Stimulated activated CD8-positive, alpha-beta memory T cell treated with anti-CD3 and anti-CD28 coated beads, Interleukin-7, amount 100 ng/mL, for 4 hours (primary cell): ENCODE measurements at places on chromosomes 6 and 20.

DNA sequence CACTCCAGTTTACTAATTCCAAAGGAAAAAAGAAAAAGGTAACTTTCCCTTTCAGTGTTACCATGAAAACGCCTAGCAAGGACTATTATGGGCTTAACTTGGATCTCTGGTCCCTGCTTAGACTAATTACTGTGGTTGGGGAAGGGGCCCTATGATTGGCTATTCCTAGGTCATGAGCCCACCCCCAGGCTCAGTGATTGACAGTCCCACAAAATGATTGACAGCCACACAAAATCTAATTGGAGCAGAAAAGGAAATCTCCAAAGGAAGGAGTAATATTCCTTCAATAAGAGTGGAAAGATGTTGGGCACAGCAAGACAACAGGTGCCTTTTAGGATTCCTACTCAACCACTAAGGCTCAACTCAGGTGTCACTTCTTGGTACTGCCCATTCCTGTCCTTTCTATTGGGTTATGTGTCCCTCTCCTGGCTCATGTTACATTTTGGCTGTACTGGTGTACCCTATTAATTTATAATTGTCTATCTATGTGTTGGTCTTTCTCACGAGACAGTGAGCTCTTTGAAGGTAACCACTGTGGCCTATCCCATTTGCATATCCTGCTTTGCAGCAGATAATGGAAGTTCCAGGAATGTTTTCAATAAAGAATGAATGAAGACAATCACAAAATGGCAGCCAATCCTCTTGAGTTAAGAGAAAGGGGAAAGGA lies 5.5 kb upstream of the UTRN start:
- DNase-seq = no peak

- no peak for DNase-seq
Measured at GRCh38 chr20:14820771-14821170, 483.4 kb upstream of the FLRT3 start.

- DNase-seq = no peak
Measured at GRCh38 chr6:81605526-81605925, 147.0 kb downstream of the TENT5A start.

- DNase-seq = no peak
Measured at GRCh38 chr6:1773700-1774099, 164.0 kb downstream of the FOXC1 start.

DNA sequence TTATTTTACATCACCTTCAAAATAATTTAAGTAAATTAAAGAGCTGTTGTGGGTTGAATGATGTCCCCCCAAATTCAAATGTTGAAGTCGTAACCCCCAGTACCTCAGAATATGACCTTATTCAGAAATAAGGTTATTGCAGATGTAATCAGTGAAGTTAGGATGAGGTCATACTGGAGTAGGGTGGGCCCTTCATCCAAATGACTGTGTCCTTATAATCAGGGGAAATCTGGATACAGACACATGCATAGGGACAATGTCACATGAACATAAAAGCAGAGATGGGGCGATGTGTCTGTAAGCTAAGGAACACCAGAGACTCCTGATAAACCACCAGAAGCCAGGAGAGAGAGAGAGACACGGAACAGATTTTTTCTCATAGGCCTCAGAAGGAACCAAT lies 13.3 kb upstream of the IL20RA start:
- no peak for DNase-seq

DNA sequence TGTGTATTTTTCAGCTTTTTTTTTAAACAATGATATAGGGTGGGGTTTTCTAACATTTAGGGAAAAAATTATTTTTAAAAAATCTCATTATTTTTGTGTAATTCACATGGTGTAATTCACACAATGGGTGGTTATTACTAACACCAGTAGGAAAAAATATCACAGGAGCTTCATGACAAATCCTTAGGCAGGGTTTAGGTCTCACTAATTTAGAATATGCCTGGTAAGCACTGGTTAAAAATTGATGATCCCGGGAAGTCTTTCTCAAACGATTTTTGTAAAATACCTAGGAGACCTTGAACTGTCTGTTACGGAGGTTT lies 29.5 kb upstream of the ZNF217 start:
- DNase-seq = no peak

- no peak for DNase-seq
Measured at GRCh38 chr6:165447141-165447540, 137.7 kb upstream of the C6orf118 start.

DNA sequence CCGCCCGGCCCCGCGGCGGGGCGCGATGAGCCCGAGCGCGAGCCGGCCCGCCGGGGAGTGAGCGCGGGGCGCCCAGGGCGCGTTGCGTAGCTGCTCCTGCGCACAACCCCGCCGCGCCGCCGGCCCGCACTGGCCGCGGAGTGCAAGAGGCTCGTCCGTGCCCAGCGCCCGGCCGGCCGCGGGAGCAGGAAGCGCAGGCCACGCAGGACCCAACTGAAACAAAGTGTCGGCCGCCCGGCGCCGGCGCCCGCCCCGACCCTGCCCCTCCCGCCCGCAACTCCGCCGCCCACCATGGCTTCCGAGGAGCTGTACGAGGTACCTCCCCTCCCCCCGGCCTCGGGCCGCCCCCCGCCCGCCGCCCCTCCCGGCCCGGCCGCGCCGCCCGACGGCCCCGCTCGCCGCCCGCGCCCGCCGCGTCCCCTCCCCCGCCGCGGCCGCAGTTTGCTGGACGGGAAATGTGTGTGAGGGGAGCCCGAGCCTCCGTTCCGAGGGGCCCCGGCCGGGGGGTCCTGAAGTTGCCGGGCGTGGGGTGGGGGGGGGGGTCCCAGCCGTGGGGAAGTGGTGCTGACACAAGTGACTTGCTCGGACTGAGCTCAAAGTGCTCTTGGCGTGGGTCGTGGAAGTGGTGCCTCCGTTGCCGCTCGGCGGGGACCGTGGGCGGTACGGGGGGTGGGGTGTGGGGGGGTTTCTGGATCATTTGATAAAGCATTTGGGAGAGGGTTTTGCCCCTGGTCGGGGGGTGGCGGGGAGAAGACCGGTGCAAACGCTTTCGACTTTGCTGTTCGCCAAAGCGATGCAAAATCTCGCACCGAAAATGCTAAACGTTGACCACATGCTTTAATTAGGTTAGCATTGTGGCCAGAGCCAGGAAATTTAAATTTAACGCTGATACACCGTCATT lies 539 bp downstream of the CDYL start:
- peak; percentile 29 for DNase-seq

GRCh38 chr6:114287461-114287860 lies 55.4 kb downstream of the HS3ST5 start:
- no peak for DNase-seq

GRCh38 chr6:160000280-160000704 lies 31.4 kb downstream of the IGF2R start:
- no peak for DNase-seq

- DNase-seq = no peak
Measured at GRCh38 chr6:10964684-10965083, 77.8 kb downstream of the SYCP2L start.

- DNase-seq = no peak
Measured at GRCh38 chr6:125095580-125096301, 57.8 kb upstream of the TPD52L1 start.

DNA sequence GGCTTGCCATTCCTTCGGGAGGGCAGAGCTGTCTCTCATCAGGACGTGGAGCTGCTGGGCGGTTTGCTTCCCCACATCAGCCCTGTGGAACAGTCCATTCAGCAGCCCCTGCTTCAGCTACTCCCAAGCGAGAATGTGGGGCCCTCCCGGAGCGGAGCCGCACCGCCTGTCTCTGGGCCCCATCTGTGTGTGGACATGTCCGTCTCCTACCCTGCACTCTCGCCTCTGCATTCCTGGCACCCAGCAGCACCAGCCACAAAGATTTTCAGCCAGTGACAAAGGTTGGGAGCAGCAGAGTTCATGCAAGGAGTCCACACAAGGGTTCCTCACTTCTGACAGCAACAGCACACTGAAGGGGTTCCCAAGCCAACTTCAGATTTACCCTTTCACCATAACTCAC lies 29.0 kb upstream of the SLC22A1 start:
- no peak for DNase-seq

DNA sequence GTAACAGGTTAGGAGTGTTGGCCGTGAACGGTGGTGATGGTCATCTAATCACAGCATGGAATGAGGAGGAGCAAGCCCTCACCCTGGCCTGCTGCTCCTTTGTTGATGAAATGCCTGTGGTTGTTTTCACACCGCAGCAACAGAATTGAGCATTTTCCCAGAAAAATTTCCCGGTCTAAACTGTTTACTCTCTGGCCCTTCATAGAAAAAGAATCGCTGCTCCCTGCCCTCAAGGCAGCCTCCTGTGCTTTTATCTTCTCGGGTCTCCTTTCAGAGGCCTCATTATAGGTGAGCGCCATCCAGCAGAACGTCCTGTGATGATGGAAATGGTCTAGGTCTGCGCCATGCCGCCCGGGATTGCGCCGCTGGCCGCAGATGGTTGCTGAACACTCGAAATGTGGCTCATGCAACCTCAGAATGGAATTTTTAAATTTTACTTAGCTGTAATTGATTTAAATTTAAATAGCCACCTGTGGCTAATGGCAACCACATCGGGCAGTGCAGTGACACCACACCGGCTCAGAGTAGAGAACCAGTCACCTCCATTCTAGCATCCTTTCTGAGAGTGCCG lies 30.2 kb downstream of the PHACTR3 start:
- no peak for DNase-seq

- no peak for DNase-seq
Measured at GRCh38 chr6:1739680-1740079, 130.0 kb downstream of the FOXC1 start.

GRCh38 chr6:97085772-97086171 lies 161.2 kb downstream of the KLHL32 start:
- no peak for DNase-seq

GRCh38 chr6:106154326-106154725 lies 68.2 kb downstream of the PRDM1 start:
- no peak for DNase-seq

GRCh38 chr20:47464380-47465101 lies 37.1 kb upstream of the NCOA3 start:
- DNase-seq = no peak

DNA sequence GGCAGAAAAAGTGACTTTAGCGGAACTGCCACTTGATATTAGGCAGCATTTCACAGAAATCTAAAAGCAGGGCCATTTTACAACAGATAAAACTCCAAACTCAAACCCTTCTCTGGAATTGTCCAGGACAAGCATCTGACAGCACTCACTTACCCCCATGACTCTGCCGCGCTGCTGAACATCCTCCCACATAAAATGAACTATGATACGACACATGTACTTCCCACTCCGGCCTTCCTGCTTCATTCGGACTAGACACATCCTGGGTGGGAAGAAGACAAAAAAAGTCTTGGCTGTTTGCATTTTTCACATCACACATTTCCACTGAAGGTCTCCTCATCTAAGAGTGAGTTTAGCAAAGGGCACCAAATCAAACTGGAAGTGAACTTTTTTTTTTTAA lies 54.8 kb upstream of the FAM83C start:
- no peak for DNase-seq

DNA sequence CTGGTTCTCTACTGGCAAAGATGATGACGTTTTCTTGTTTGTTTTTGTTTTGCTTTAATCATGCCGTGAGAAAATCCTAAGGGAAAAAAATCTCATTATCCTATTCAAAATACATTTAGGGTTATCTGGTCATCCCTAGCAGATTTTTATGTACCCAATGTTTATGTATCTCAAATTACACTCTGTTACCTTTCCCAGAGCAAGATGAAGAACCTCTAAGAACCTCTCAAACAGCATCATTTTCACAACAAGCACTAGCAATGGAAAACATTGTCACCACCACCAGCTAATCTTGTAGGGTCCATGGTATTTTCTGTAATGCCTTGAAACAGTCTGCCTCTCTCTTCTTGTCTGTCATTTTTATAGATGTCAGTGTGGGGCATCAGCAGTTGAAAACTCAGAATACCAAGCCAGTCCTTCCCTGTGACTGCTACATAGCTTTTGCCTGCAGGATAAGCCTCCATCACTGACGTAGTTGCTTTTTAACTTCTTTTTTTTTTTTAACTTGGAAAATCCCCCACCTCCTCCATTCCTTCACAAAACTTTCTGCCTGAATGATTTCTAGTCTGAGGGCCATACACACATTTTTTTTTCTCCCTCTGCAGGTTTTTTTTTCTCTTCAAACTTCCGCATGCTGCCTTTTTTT lies 2.4 kb upstream of the SNAP25 start:
- no peak for DNase-seq

DNA sequence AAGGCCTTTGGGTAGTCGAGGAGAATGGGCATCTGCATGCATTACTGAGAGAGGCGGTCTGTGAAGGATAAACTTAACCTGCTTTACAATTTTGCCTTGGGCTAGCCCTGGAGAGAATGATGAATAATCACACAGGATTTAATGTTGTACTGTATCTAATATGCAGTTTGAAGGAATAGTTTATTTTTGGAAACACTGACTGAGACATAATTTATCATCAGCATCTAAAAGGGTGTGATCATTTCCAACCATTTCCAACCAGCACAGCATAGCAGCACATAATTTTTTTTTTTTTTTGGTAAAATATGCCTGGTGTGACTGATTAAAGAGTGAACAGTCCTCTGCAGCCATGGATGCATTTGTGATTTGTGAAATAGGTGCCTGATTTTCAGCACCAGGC lies 519.5 kb downstream of the PHF3 start:
- DNase-seq = no peak

- no peak for DNase-seq
Measured at GRCh38 chr6:143332153-143332845, 118.2 kb downstream of the ADAT2 start.

DNA sequence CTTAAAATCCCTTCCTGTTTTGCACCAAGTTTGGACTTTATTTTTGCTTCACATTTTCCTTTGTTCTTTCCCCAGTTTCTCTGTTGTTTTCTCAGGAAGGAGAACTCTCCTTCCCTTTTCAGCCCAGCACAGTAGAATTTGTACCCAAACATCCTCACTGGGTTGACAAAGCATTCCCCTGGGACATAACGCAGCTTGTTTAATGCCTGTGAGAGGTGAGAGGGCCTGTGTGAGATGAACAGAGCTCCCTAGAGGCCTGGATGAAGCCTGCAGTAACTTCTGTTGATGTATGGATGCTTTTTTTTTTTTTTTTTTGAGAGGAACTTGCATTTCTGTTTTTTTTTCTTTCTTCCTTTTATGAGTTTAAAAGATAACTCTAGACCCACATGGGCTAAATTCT lies 104.9 kb upstream of the SLC22A23 start:
- no peak for DNase-seq

GRCh38 chr6:157747370-157747769 lies 75.7 kb upstream of the SNX9 start:
- DNase-seq = no peak

GRCh38 chr6:40444312-40444711 lies 142.9 kb downstream of the LRFN2 start:
- DNase-seq = no peak

DNA sequence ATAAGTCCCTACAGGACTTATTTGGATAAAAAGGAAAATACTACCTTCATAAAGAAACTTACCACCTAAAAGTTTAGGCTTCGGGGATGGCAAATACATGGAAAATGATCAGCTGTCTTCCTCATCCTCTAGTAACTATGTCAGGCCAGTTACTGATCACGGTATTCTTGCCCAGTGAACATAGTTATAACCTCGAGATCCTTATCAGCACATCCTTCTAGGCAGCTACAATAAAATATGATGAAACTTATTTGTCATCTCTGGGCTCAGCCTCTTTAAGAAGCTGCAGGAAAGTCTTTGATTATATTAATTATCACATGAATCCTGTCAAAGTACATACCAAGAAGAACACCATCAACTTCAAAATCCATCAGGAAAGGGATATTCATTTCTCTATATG lies 41.8 kb downstream of the SF3B5 start:
- no peak for DNase-seq
